ENCODE measurements at places on chromosomes 3 and 15.
A peak's percentile ranks its signal among the peaks of the same experiment; 100 is the strongest.

- no peak for DNase-seq
Observed at GRCh38 chr3:16106050-16106449, 68.4 kb upstream of the GALNT15 start.

- no peak for DNase-seq
Observed at GRCh38 chr3:98750276-98750919, 12.7 kb upstream of the ST3GAL6 start.

DNA sequence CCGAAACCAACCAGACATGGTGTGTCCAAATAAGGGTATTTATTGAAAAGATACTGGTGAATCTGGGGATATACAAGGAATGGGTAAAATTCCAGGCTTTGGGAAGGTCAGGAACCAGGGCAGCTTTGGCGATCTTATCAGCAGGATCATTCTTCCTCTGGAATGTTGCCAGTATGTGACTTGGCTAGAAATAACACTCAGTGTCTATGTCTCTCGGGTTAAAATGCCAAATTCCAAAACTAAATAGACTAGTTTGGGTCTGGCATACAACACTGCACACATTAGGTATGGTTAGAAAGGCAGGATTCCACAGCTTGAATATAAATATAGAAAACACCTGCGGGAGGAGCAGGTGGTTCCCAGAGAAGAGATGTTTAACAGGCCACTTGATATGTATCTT, 220.2 kb upstream of the CD96 start:
- no peak for DNase-seq

GRCh38 chr3:108403198-108403597, 106.8 kb downstream of the HHLA2 start:
- DNase-seq, result no peak

GRCh38 chr3:124845406-124845805, 41.8 kb downstream of the ITGB5 start:
- peak; percentile 86 for DNase-seq

DNA sequence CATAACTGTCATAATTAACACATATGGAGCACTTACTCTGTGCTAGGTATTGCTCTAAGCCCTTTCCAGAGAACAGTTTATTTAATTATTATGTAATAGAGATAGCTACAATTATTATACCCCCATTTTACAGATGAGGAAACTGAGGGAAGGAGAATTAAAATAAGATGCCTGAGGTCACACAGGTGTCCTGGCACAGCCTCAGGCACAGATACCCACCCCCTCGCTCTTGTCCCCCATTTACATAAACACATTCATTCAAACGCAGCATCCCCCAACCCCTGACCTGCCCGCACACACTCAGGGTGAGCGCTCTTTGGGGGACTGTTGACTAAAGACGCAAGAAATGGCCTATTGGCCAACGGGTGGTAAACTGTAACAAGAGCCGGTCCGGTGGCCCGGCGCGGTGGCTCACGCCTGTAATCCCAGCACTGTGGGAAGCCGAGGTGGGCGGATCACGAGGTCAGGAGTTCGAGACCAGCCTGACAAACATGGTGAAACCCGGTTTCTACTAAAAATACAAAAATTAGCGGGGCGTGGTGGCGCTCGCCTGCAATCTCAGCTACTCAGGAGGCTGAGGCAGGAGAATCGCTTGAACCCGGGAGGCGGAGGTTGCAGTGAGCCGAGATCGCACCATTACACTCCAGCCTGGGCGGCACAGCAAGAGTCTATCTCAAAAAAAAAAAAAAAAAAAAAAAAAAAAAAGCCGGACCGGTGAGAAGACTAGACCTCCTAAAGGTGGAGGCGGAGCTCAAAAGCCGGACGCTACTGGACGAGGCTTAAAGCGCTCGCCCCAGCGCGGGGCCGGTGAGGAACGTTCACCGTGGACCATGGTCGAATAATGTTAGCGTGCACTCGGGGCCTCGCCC, 1.9 kb upstream of the ISL2 start:
- no peak for DNase-seq

GRCh38 chr3:19264424-19264823, 116.1 kb downstream of the KCNH8 start:
- no peak for DNase-seq
